Natural killer cell treated with Interleukin-12 subunit alpha and Interleukin-12 subunit beta and Interleukin-15 and Interleukin-18, amount 100 ng/mL, for 72 hours (primary cell): ENCODE measurements at places on chromosomes 2 and 18.

DNA sequence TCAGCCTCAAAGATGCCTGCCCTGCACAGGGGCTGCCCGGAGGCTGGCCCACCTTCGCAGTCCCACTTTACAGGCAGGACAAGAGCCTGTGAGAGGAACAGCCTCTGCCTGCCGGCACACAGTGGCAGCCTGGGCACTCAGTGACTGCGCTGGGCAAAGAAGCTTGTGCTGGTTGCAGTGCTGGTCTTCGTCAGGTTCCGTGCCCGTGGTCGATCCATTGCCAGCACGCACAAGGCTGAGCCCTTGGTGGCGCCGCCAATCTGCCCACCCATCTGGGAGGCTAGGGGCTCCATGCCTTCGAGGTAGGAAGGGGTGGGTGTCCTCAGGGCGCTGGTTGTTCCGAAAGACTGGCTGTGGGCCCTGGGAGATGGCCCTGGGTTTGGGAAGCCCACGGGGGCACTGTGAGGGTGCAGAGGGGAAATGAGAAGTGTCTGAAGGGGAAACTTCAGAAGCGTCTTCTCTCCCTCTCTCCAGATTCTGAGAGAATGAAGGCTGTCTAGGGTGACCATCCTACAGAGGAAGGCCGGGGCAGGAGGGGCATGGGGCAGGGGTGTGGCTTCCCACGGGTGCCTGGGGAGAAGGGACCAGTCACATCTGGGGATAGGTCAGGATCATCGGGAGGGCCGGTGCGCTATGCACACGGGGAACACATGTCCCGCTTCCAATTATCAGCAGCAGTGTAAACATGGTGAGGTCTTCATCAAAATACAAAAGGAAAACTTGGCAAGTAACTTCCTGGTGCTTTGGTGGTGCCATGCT lies 49.1 kb upstream of the HS6ST1 start:
- peak; percentile 44 for DNase-seq
- H3K27ac ChIP-seq, result no peak overlapping the region
- peaks cover 4% of the 10 kb centered on the region for H3K27me3 ChIP-seq

- no peak for DNase-seq
- H3K27me3 ChIP-seq, result no peaks in the 10 kb centered on the region
- no peaks in the 10 kb centered on the region for H3K36me3 ChIP-seq
- H3K4me3 ChIP-seq, result no peak overlapping the region
- no peak overlapping the region for H3K27ac ChIP-seq
Observed at GRCh38 chr2:142871396-142871795, 6.1 kb upstream of the KYNU start.

DNA sequence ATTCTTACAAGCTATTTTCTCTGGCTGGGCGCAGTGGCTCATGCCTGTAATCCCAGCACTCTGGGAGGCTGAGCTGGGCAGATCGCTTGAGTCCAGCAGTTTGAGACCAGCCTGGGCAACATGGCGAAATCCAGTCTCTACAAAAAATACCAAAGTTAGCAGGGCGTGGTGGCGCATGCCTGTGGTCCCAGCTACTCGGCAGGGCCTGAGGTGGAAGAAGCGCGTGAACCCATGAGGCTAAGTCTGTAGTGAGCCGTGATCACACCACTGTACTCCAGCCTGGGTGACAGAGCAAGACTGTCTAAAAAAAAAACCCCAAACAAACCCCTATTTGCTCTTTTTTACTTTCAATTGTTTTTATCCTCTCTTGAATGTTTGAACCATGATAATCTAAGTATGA lies 37.0 kb downstream of the PPP4R1 start:
- H3K27me3 ChIP-seq, result no peaks in the 10 kb centered on the region
- H3K36me3 ChIP-seq, result peaks cover 26% of the 10 kb centered on the region
- peaks cover 11% of the 10 kb centered on the region for H3K4me1 ChIP-seq
- peak overlapping the region; percentile 74 for H3K27ac ChIP-seq
- no peak overlapping the region for H3K4me3 ChIP-seq

GRCh38 chr2:118122594-118123281 lies 34.5 kb downstream of the INSIG2 start:
- H3K27ac ChIP-seq, result no peak overlapping the region
- H3K4me3 ChIP-seq, result no peak overlapping the region
- H3K36me3 ChIP-seq, result no peaks in the 10 kb centered on the region
- H3K4me1 ChIP-seq, result peaks cover 8% of the 10 kb centered on the region
- no peak for DNase-seq
- H3K27me3 ChIP-seq, result peaks cover 10% of the 10 kb centered on the region
